ENCODE measurements at places on chromosomes 12 and 14.

GRCh38 chr12:16228067-16228466 is 49.4 kb downstream of the SLC15A5 start:
- no peak for DNase-seq

DNA sequence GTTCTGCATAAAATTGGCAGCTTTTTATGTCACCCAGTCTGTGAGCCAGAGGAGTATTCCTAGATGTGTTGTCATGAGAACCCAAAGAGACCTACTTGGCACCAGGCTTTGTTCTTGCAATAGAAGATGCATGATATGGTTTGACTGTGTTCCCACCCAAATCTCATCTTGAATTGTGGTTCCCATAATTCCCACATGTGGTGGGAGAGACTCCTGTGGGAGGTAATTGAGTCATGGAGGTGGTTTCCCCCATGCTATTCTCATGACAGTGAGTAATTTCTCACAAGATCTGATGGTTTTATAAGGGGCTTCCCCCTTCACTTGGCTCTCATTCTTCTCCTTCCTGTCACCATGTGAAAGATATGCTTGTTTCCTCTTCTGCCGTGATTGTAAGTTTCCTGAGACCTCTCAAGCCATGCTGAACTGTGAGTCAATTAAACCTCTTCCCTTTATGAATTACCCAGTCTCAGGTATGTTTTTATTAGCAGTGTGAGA is 572.0 kb upstream of the ATP2B1 start:
- no peak for DNase-seq

DNA sequence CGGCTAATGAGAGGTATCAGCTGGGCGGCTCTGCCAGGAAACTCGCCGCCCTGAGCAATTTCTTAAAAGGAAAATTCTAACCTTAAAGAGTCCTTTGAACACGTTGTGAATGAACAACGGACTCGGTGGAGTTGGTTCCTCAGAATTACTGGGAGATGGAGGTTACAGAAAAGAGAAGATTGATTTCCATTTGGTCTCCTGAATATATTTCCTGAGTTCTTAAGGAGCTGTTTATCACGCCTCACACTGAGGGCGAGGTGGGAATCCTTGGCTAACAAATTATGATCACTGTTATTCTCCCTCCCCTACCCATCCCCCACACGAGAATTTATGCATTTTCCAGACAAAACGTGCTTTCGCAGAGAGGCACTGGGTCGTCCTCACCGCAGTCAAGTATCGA is 194.5 kb upstream of the C14orf180 start:
- DNase-seq: no peak

- no peak for DNase-seq
Measured at GRCh38 chr14:65949711-65950516, 536.3 kb upstream of the CCDC196 start.

- DNase-seq: no peak
Measured at GRCh38 chr12:7784701-7785100, 4.5 kb upstream of the NANOG start.

GRCh38 chr12:117279606-117280005 is 81.8 kb downstream of the NOS1 start:
- DNase-seq: no peak

GRCh38 chr14:24411443-24412389 is 12.9 kb downstream of the NYNRIN start:
- DNase-seq: no peak

DNA sequence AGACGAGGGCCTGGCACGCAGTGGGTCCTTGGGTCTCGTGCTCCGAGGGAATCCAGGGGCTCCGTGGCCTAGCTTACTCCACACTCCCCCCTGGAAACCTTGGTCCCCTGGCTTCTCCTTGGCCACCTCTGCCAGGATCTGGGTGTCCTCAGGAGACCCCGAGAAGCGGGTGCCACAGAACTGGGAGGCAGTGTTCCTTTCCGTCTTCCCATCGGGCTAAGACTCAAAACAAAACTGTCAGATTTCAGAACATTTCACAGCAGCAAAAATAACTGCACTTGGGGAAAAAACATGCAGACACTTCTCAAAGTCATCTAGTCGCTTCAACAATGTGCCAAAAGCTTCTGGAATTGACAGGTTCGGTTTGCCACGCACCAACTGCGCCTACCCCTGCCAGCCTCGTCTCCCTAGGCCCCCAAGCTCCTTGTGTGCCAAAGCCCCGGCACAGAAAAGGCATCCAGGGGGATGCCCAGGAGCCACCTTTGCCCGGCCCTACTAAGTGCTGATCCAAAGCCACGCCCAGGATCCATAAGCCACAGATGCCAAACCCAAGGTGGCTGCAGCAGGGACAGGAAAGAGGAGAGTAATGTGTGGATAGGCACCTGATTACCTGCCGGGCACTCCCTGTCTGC is 58.4 kb upstream of the DIO3 start:
- DNase-seq: no peak

- no peak for DNase-seq
Measured at GRCh38 chr14:99391671-99392070, 89.0 kb downstream of the SETD3 start.

DNA sequence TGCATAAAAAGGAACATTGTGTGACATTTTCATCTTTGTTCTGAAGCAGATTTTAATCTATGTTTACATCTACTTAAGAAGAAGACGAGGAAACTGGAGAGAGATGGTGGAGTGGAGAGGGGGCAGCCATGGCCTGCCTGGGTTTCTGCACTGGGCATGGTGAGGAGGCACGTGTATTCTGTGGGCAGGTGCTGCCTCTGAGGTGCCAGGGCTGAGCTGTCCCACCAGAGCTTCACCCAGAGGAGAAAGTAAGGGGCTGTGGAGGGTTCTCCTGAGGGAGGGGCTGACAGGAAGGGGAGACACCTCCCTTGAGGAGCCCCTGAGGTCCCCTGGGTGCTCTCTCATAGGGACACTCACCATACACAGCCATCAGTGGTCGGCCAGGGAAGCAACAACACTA is 372.4 kb upstream of the OR4E1 start:
- no peak for DNase-seq

DNA sequence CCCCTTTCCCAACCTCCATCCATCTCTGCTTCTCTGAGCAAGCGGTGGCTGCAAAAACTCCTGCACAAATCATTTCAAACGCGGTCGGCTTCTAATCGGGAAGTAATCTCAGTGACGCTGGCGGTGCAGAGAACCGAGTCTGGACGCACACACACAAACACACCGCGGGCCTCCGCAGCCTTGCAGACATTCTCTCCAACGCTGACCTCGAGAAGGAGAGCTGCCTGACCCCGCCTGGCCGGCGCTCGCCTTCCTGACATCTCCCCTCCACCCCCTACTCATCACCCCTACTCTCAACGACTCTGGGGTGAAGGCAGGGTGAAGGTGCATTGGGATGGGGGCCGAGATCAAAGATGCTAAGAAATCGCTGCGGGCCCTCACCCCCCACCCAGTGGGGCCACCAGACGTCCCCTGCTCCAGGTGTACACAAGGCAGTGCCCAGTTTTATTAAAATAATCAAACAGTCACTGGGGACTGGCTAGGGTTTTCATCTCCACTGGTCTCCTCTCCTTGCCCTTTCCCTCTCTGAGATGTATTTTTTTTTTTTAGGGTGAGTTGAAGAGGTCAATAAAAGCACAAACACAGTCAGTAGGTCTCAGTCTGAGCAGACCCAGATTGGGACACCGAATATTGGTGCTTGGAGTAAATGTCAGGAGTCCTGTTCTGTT is 506 bp upstream of the TBX5 start:
- DNase-seq: no peak

DNA sequence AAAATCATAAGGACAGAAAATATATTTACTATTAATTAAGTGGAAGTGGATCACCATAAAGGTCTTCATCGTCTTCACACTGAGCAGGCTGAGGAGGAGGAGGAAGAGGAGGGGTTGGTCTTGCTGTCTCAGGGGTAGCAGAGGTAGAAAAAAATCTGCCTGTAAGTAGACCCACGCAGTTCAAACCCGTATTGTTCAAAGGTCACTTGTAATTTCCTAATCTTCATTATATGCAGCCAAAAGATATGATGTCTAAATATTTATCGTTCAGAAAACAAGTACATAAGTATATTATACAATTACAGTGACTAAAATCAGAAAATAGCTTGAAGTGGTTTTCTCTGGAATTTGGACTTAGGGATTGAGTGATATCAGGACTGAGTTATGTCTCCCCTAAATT is 72.1 kb downstream of the GTF2A1 start:
- DNase-seq: no peak

- no peak for DNase-seq
Measured at GRCh38 chr12:131929581-131930456, 743 bp downstream of the PUS1 start.

GRCh38 chr12:52496590-52497071 is 3.6 kb upstream of the KRT6A start:
- no peak for DNase-seq

DNA sequence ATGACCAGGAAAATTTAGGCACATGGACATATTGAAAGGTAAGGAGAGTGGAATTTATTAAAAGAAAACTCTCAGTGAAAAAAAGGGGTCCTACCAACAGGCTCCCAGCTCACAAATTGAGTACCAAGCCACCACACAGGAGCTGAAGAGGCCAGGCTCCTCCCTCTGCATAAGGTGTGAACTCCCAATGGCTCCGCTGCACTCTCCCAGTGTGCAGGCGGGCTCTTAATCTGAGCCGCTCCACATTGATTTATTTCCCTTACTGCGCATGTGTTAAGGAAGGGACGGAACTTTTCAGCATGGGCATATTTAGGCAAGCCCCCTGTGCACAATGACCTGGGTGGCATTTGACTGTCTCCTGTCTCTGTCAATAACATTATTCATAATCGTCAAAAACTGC is 68.6 kb upstream of the PLEKHG7 start:
- DNase-seq: no peak
